ENCODE measurements at places on chromosomes 11 and 22.

- no peak for DNase-seq
These were observed 48.7 kb upstream of the TNRC6B start for GRCh38 chr22:40128989-40129388.

- DNase-seq = no peak
These were observed 928 bp upstream of the CRACR2B start for GRCh38 chr11:826836-827145.

- no peak for DNase-seq
These were observed 43.8 kb downstream of the MAP6 start for GRCh38 chr11:75625021-75625420.

- DNase-seq = peak; percentile 62
These were observed 1.6 kb downstream of the BRD1 start for GRCh38 chr22:49825944-49826602.

GRCh38 chr22:43484227-43484626 lies 72.4 kb downstream of the MPPED1 start:
- DNase-seq = no peak

- DNase-seq = no peak
These were observed 31.1 kb upstream of the DDI1 start for GRCh38 chr11:104005234-104005855.

DNA sequence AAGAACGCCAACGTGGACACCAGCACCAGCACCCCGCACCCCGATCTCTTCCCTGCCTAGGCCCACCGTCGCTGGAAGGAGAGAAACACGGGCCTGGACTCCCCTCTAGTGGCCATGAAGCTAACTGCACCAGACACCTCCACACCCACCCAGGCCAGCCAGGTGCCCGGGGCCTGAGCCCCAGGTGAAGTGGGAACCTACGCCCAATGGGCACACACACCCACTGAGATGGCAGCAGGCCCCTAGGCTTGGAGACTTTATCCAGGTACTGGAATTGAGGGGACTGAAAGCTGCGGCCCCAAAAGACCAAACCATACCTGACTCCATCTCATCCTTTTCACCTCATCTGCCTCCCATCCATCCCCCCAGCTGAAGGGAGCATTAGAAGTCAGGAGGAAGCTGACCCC lies 81.0 kb downstream of the BUD13 start:
- peak; percentile 47 for DNase-seq

DNA sequence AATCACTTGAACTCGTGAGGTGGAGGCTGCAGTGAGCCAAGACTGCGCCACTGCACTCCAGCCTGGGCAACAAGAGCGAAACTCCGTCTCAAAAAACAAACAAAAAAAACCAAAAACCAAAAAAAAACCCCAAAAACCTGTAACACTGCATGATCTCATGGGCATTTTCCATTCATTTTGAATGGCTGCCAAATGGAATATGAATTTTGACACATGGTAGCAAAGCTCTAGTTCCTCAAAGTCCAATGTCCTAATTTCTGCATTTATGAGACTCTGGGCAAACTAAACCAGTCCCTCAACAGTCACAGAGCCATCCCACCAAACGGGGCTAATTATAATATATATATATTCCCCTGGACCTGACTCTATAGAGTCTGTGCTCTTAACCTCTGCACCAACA lies 61.8 kb downstream of the SGSM3 start:
- no peak for DNase-seq

All from stimulated activated CD4-positive, alpha-beta T cell treated with anti-CD3 and anti-CD28 coated beads, Interleukin-2, amount 100 ng/mL, for 48 hours (primary cell).